ENCODE measurements at places on chromosomes 13 and 19.

GRCh38 chr19:16386619-16387240, 62.1 kb downstream of the KLF2 start:
- no peak for DNase-seq

GRCh38 chr13:49610176-49610575, 18.1 kb upstream of the ARL11 start:
- DNase-seq: no peak

DNA sequence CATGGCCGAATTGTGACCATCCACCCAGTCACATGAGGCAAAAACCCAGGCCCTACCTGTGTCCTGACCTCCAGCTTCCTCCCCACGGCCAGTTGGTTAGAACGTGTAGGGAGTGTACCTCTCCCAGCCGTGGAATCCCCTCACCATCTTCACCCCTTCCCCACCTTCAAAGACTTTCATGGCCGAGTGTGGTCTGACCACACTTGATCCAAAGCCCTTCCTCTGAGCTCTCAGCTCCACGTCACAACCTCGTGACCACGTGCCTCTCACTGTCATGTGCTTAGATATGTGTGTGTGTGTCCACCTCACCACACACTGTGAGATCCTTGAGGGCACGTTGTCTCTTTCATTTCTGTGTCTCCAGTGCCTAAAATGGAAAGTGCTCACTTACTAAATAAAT, 48.6 kb upstream of the UBE2L5 start:
- DNase-seq: no peak

DNA sequence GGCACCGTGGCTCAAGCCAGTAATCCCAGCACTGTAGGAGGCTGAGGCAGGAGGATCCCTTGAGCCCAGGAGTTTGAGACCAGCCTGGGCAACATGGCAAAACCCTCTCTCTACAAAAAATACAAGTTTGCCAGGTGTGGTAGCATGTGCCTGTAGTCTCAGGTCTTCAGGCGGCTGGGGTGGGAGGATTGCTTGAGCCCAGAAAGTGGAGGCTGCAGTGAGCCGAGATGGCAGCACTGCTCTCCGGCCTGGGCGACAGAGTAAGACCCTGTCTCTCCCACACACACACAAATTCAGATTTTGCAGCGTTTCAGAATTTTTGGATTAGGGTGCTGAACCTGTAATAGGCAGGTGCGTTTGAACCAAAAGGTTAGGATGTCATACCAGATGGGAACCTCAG, 2.2 kb downstream of the RPS11 start:
- DNase-seq: no peak

- DNase-seq: no peak
Observed at GRCh38 chr13:80821466-80821865, 480.5 kb upstream of the SPRY2 start.

DNA sequence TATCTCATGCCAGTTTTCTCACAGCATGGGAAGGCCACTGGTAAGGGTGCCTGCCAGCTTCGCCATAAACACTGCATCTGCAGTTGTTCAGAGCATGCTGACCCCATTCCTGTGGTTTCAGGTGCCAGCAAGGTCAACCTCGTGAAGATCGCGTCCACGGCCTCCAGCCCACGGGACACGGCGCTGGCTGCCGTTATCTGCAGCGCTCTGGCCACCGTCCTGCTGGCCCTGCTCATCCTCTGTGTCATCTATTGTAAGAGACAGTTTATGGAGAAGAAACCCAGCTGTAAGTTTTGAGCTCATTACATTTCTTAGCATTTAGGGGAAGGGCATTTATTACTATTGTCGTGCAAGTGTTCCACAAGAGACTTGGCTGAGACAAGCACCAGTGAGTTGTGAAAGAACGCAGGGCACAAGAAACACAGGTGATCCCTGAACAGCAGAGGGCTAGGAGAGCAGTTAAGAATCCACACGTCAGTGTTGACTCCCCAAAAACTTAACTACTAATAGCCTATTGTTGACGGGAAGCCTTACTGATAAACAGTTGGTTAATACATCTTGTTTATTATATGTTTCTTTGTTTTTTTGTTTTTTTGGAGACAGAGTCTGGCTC, 88.8 kb downstream of the TNFRSF19 start:
- DNase-seq: no peak

GRCh38 chr19:34461375-34462100, 20.0 kb upstream of the WTIP start:
- DNase-seq: no peak

- DNase-seq: no peak
Observed at GRCh38 chr19:1522061-1522460, 1.8 kb upstream of the PLK5 start.

DNA sequence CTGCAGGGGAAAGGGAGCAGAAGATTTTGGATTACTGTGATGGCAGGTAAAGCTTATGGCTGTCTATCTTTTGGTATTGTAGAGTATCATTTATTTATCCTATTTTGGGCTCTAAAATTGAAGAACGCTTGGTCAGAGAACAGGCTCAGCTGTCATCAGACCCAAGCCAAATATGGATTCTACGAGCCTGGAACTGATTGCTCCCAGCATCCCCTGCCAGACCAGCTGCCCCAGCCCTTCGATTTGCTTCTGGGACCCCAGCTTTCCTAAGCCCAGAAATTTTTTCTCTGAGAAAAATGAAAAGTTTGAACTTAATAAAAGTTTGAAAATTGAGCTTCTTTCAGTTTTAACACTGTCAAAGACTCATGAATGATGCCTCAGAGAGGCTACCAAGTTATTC, 472.8 kb downstream of the DACH1 start:
- no peak for DNase-seq

- no peak for DNase-seq
Observed at GRCh38 chr13:104310861-104311260, 1244.6 kb upstream of the SLC10A2 start.

- DNase-seq: no peak
Observed at GRCh38 chr13:90547272-90547790, 800.2 kb upstream of the MIR17HG start.

DNA sequence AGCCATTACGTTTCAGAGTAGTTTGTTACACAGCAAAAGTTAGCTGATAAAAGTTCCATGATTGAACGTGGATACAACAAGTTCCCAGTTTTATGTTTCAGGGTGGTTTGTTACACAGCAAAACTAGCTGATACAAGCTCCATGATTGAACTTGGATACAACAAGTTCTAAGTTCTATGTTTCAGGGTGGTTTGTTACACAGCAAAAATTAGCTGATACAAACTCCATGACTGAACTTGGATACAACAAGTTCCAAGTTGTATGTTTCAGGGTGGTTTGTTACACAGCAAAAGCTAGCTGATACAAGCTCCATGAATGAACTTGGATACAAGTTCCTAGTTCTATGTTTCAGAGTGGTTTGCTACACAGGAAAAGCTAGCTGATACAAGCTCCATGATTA, 47.6 kb downstream of the INSR start:
- no peak for DNase-seq

GRCh38 chr13:44022196-44022595, 142.5 kb downstream of the LACC1 start:
- no peak for DNase-seq

DNA sequence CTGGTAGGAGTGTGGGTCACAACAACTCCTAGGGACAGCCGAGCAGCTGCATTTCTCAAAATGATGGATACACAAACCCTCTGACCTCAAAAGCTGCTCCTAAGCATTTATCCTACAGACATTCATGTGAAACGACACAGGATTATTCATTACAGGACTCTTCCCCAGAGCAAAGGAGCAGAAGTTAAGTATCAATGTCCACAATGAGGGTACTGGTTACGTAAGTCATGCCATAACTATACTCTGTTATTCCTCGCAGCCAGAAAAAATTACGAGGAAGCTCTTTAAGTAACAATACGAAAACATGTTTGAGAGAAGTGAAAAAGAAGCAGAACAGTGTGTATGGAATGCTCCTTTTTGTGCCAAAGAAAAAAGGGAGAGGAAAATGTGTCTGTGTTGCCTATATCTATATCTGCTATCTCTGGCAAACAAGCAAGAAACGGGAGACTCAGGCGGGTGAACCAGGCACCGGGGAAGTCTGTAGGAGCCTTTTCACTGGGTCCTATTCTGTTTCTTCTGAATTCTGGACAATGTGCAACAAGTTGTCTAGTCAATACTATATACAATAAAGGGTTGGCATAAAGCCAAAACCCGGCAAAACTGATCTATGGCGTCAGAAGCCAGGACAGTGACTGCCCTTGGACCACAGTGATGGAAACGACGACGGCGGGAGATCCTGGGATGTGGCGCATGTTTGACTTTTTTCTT, 1.3 kb downstream of the ISOC2 start:
- no peak for DNase-seq

DNA sequence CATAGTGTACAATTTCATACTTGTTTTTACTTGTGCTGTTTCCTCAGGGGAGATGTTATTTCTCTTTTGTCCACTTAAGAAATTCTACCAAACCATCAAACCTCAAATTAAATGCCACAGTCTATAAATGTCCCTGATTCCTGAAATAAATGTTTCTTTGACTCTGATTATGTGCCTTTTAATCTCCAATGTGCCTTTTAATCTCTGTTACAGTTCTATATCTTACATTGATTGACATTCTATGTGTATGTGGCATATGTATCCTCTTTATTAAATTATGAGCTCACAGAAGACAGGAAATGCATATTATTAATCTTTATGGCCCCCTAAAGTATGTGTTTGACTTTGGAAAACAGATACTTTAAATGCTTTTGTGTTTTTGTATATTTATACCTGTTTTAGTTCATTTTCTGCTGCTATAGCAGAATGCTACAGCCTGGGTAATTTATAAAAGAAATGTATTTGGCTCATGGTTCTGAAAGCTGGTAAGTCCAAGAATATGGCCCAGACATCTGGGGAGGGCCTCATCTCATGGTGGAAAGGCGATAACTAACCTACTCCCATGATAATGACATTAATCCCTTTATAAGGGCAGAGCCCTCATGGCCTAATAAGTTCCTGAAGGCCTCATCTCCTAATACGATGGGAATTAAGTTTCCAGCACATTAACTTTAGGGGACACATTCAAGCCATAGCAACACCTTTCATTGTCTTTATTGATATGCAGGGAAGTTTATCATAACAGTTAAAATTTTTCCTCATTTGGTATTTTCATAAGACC, 403.9 kb downstream of the LIG4 start:
- no peak for DNase-seq

DNA sequence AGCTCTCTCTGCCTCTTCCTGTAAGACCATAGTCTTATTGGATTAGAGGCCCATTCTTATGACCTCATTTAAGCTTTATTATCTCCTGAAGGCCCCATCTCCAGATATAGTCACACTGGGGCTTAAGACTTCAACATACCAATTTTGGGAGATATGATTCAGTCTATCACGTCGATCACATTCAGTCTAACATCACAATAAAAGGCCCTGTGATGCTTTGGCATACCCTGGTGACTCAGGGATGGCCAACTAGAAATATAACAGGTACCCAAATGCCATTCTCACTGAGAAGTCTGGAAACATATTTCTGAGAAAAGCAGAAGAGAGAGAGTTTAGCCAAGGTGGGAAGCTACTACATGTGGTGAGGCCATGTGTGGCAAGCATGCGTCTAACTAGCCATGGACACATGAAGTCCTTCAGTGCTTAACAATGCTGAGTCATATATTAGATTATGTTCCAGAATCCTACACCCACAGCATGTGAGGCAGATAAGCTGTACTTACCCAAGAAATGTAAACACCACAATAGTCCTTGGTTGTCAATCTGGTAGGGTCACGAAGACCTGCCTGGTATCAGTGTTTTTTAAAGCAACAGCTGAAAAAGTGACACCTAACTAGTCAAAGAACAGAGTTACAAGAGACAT, 485.1 kb downstream of the FOXO1 start:
- no peak for DNase-seq

GRCh38 chr13:83943530-83944279, 61.4 kb upstream of the SLITRK1 start:
- no peak for DNase-seq

- no peak for DNase-seq
Observed at GRCh38 chr13:44697058-44697457, 120.9 kb upstream of the TSC22D1 start.

- DNase-seq: no peak
Observed at GRCh38 chr19:16849168-16849567, 20.0 kb downstream of the SIN3B start.

DNA sequence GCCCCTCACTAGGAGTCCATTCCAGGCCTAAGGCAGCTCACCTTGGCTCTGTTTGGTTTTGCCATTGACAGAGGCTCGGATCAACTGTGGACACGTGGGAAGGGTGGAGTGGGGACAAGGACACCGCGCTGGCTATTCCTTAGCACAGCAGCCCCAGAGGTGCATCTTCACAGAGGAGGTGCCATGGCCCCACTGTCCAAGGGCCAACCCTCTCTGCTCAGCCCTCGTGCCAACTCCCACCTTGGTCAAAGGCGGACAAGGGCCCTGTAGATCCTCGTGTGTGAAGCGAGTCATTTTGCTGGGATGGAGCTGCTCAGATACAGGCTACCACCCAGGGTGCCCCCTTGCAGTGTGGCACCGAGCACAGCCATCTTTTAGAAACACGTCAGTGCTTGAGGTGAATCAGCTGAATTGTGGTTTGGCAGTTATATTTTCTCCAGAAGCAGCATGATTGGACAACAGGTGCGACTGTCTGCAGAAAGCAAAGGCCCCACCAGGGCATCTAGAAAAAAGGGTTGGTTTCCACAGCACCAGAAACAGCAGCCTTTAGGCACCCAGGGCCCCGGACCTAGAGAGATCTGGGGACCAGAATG, 192.1 kb upstream of the GPR12 start:
- DNase-seq: no peak

DNA sequence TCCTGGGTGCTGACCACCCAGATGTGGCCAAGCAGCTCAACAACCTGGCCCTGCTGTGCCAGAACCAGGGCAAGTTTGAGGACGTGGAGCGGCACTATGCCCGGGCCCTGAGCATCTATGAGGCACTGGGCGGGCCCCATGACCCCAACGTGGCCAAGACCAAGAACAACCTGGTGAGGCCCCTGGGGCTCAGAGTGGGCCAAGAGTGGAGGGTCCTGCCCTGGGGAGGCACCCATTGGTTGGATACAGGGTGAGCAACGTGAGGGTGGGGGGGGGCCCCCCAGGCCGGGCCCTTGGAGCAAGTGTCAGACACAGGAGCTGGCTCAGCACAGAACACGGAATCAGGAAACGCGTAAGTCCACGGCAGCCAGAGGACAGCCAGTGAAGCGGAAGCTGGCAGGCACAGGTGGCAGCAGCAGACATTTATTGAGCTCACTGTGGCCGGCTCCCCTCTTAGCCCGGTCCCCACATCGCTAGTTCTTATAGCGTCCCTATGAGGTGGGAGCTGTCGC, 8.9 kb downstream of the KLC3 start:
- DNase-seq: no peak

- no peak for DNase-seq
Observed at GRCh38 chr19:45304141-45304926, 18.3 kb downstream of the CKM start.

GRCh38 chr13:22135446-22135845, 464.6 kb downstream of the FGF9 start:
- no peak for DNase-seq

All from stimulated activated CD4-positive, alpha-beta T cell treated with anti-CD3 and anti-CD28 coated beads, Interleukin-1b, Interleukin-23, amount 100 ng/mL, for 1 hour (primary cell).